ENCODE measurements at places on chromosomes 12 and 14.

DNA sequence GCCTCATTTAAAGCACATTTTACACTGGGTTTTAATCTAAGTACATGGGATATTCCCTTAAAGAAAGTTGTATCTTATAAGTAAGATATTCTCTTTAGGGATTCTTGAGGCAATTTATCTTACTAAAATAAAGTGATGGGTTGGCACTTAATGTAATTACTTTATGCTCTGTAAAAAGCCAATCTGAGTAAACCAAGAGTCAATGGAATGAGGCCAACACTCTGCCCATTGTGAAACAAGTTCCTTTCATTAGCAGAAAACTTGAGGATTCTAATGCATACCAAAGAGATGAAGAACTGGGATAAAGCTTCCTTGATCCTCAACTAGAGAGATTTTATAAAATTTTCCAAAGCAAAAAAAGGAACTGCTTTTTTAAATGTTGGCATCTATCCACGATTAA lies 121.2 kb downstream of the METTL25 start:
- no peak for DNase-seq

GRCh38 chr12:7915661-7916403 lies 20.2 kb downstream of the SLC2A3 start:
- no peak for DNase-seq

DNA sequence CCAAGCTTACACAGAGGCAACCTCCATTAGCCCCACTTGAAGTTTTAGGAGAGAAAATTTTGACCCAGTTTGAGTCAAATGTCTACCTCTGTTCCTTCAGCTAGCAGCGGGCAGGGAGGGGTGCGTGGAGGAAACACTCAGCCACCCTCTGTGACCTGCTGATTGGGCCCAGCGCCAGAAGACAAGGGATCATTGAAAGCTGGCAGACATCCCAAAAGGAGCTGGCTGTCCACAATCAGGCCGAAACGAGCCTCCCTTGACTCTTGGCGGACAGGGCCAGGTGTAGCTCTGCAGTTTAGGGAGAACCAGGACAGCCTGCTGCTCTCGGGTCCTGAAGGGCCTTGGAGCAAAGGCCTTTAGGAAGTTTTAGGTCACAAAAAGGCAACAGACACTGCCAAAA lies 41.3 kb downstream of the CD9 start:
- no peak for DNase-seq

- DNase-seq: no peak
Measured at GRCh38 chr12:117526757-117527478, 165.5 kb upstream of the NOS1 start.

Measured in stimulated activated CD4-positive, alpha-beta T cell treated with anti-CD3 and anti-CD28 coated beads, Interleukin-15, amount 100 ng/mL, for 1 hour (primary cell).